ENCODE measurements at places on chromosomes 4 and X.

DNA sequence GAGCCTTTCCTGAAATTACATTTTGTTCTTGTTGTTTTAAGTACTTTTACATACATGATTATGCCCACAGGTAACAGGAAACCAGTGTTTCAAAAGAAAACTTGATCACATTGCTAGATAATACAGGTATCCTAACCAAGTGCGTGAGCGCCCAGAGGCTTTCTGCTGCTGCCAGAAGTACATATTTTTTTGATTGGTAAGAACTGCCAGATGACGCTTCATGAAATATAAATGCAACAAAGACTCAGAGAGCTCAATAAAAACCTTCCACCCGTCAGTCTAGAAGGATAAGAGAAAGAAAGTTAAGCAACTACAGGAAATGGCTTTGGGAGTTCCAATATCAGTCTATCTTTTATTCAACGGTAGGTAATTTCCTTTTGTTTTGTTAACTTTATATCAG lies at the start of gene EPGN:
Gene EPGN (plus strand): TSS at position 256 of the 400 bp plus-strand sequence. CDS start 64 bp downstream, at position 320.
- peaks cover 5% of the 10 kb centered on the region for H3K4me1 ChIP-seq
- H3K36me3 ChIP-seq: no peaks in the 10 kb centered on the region
- H3K27ac ChIP-seq: no peak within 1 kb of the TSS
- H3K27me3 ChIP-seq: no peaks in the 10 kb centered on the region
- no peak for DNase-seq

DNA sequence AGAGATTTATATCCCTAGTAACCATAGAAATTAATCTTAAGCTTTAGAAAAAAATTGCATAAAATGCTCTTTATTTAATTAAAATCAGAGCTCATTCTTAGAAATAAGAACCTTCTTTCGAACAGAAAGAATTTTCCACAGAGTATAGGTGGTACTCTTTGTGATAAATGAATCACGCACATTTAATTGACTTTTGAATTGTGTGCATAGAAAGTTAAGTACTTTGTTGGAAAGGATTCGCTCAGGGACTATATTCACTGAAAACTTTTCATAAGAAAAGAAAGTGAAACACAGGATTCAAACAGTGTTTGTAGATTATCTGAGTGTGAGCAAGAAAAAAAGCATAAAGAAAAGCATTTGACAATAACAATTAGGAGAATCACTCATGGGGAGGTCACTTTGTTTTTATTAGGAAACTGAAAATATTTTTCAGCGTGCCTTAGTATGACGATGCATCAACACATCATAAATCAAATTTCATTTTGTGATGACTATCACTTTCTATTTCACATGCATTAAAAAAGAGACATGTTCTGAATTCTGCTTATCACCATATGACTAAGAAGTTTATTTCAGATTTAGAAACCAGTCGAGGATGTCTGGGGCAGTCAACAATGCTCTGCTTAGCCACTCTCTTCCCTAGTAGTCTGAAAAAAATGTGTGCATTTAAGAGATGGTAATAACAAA lies 49.5 kb downstream of the STX18 start:
- H3K4me3 ChIP-seq: no peak overlapping the region
- DNase-seq: no peak
- peaks cover 10% of the 10 kb centered on the region for H3K4me1 ChIP-seq
- H3K27ac ChIP-seq: no peak overlapping the region
- no peaks in the 10 kb centered on the region for H3K36me3 ChIP-seq

- no peaks in the 10 kb centered on the region for H3K36me3 ChIP-seq
- DNase-seq: no peak
- no peaks in the 10 kb centered on the region for H3K4me1 ChIP-seq
- H3K27ac ChIP-seq: no peak overlapping the region
Observed at GRCh38 chrX:133607419-133608348, 192.4 kb upstream of the GPC4 start.

DNA sequence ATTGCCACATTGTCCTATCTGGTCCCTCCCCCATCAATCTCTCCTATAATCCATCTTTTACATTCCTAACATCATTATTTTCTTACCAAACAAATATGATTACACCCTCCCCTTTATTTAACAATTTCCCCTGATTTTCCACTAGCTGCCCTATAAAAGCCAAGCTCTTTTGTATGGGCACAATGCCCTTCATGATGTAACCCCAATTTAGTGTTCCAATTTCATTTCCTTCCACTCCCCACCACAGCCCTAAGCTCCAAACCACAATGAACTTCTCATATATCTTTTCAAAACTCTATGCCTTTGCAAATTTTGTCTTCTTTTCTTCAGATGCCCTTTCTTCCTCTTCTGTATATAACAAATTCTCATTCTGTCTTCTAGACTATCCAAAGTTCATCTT lies 39.5 kb upstream of the PTPN13 start:
- H3K27me3 ChIP-seq: no peaks in the 10 kb centered on the region
- no peak for DNase-seq
- no peak overlapping the region for H3K27ac ChIP-seq
- H3K4me1 ChIP-seq: peaks cover 26% of the 10 kb centered on the region
- no peak overlapping the region for H3K4me3 ChIP-seq

GRCh38 chr4:59553721-59554091 lies 1646.4 kb upstream of the ADGRL3 start:
- DNase-seq: no peak
- H3K27me3 ChIP-seq: no peaks in the 10 kb centered on the region
- H3K36me3 ChIP-seq: no peaks in the 10 kb centered on the region

GRCh38 chr4:69098470-69098869 lies 2.2 kb downstream of the UGT2B7 start:
- no peaks in the 10 kb centered on the region for H3K36me3 ChIP-seq
- H3K27ac ChIP-seq: no peak overlapping the region
- no peak for DNase-seq
- H3K4me1 ChIP-seq: no peaks in the 10 kb centered on the region
- no peak overlapping the region for H3K4me3 ChIP-seq
- no peaks in the 10 kb centered on the region for H3K27me3 ChIP-seq

GRCh38 chr4:162645381-162645780 lies 481.6 kb upstream of the FSTL5 start:
- H3K36me3 ChIP-seq: no peaks in the 10 kb centered on the region
- no peak overlapping the region for H3K27ac ChIP-seq
- H3K4me1 ChIP-seq: no peaks in the 10 kb centered on the region
- no peaks in the 10 kb centered on the region for H3K27me3 ChIP-seq
- DNase-seq: no peak
- no peak overlapping the region for H3K4me3 ChIP-seq

DNA sequence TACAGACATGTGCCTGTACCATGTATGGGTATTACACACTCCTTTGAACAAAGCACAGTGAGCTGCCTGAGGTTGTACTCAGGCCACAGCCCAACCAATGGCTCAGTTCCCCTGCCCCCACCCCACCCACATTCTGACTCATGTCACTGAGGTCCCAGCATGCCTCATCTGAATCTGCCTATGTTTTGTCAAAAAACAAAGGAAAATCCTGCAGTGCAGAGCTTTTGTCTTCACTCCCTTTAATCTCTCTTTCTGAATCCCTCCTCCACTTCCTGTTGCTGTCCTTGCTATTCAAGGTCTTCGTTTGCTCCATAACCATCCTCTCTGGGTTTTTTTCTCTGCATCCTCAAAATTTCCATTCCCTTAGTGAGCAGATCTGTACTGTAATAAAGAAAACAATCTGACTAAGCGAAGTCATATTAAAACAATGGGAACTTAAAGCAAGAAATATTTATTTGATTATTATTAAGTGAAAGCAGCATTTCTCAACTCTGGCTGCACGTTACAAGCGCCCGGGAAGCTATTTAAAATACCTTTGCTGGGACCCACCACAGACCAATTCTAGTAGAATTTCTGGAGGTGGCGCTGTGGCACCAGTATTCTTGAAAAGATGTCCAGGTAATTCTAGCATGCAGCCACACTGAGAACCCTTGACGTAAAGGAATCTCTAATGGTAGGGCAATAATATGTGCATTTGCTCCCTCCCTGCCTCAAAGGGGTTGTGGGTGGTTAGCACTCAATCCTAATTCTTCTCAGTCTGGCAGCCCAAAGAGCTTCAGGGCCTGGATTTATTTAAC lies 8.7 kb downstream of the GUCY2F start:
- peaks cover 4% of the 10 kb centered on the region for H3K4me1 ChIP-seq
- H3K27ac ChIP-seq: no peak overlapping the region
- H3K36me3 ChIP-seq: no peaks in the 10 kb centered on the region
- DNase-seq: no peak
- H3K4me3 ChIP-seq: no peak overlapping the region

- DNase-seq: no peak
- no peak overlapping the region for H3K27ac ChIP-seq
- no peaks in the 10 kb centered on the region for H3K27me3 ChIP-seq
- no peaks in the 10 kb centered on the region for H3K4me1 ChIP-seq
- H3K4me3 ChIP-seq: no peak overlapping the region
Observed at GRCh38 chrX:143669395-143669794, 33.5 kb upstream of the SLITRK4 start.

- no peak overlapping the region for H3K27ac ChIP-seq
- no peak for DNase-seq
- H3K27me3 ChIP-seq: no peaks in the 10 kb centered on the region
- H3K36me3 ChIP-seq: no peaks in the 10 kb centered on the region
- no peak overlapping the region for H3K4me3 ChIP-seq
Observed at GRCh38 chrX:76555269-76555668, 127.8 kb downstream of the MAGEE1 start.

- H3K36me3 ChIP-seq: no peaks in the 10 kb centered on the region
- H3K27ac ChIP-seq: no peak overlapping the region
- H3K27me3 ChIP-seq: no peaks in the 10 kb centered on the region
- H3K4me3 ChIP-seq: no peak overlapping the region
Observed at GRCh38 chrX:17266136-17266535, 108.9 kb upstream of the NHS start.

GRCh38 chr4:55079451-55080173 lies 45.8 kb downstream of the KDR start:
- H3K36me3 ChIP-seq: no peaks in the 10 kb centered on the region
- H3K27ac ChIP-seq: peak overlapping the region; percentile 48
- H3K4me1 ChIP-seq: peaks cover 10% of the 10 kb centered on the region
- H3K4me3 ChIP-seq: no peak overlapping the region
- DNase-seq: no peak

- H3K4me1 ChIP-seq: no peaks in the 10 kb centered on the region
- no peaks in the 10 kb centered on the region for H3K36me3 ChIP-seq
- no peaks in the 10 kb centered on the region for H3K27me3 ChIP-seq
Observed at GRCh38 chrX:80511969-80512760, 91.9 kb downstream of the TENT5D start.

DNA sequence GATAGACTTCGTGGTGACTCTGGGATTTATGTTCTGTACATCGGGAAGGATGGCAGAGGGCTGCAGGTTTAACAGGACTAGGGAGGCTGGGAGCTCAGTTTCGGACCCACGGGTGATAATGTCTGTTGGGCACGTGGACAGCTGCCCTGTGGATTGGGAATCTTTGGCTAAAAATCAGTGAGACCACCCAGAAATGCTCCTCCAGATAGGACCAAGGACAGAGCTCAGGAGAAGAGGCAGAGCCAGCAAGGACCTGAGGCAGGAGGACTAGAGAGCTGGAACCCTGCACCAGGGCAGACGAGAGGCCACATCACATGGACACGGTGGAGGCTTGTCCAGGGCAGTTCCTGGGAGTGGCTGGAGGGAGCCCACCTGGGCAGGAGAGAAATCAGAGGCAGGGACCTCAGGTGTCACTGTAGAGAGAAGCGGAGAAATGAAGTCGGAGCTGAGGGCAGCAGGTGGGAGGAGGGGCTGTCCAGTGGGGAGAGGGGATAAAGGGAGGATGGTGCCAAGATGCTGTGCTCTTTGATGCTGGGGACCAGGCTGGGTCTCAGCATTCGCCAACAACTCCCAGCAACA lies 79.2 kb downstream of the CPZ start:
- no peaks in the 10 kb centered on the region for H3K4me1 ChIP-seq
- H3K27me3 ChIP-seq: peaks cover 35% of the 10 kb centered on the region
- no peaks in the 10 kb centered on the region for H3K36me3 ChIP-seq
- no peak overlapping the region for H3K4me3 ChIP-seq
- no peak overlapping the region for H3K27ac ChIP-seq

DNA sequence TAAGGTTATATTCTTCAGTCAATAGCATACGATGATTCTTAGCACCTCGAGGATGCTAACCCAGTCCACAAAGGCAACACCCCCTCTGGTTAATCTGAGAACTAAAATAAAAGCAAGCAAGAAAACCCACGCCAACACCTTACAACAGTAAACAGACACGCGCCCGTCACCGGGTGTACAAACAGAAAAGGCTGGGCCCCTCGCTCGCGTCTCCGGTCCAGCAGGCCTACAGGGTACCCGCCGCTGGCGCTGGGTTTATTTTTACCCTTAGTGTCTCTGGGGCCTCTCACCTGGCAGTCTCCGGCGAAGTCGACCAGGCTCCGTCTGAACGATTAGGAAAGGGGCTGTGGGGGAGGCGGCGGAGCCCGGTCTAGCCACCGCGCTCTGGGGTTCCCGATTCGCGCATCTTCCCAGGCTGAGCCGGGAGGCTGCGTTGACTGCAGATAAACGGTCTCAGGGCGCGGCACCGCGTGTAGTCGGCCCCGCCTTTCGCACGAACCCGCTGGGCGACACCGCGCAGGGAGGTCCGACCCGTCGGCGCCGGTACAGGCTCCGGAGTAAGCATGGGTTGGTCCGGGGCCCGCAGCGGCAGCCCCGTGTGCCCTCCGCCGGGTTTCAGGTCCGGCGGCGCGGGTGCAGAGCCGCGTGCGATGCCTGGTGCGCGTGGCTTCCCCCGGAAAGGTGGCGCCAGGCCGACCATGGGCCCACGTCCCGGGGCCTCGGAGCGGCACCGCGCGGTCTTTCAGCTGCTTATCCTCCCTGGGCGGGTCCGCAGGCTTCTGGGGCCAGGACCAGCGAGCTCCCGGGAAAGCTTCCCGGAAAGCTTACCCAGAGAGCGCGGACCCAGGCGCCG lies 441 bp downstream of the SLC9B2 start:
- peak overlapping the region; percentile 62 for H3K4me3 ChIP-seq
- H3K36me3 ChIP-seq: peaks cover 12% of the 10 kb centered on the region
- H3K27me3 ChIP-seq: no peaks in the 10 kb centered on the region
- peak overlapping the region; percentile 79 for H3K27ac ChIP-seq
- peaks cover 28% of the 10 kb centered on the region for H3K4me1 ChIP-seq

GRCh38 chr4:79652232-79652631 lies 244.2 kb upstream of the GK2 start:
- DNase-seq: no peak
- no peak overlapping the region for H3K27ac ChIP-seq
- no peaks in the 10 kb centered on the region for H3K36me3 ChIP-seq
- H3K4me3 ChIP-seq: no peak overlapping the region

GRCh38 chr4:14415146-14415545 lies 587.1 kb upstream of the CPEB2 start:
- H3K4me3 ChIP-seq: no peak overlapping the region
- no peaks in the 10 kb centered on the region for H3K27me3 ChIP-seq
- H3K27ac ChIP-seq: no peak overlapping the region

DNA sequence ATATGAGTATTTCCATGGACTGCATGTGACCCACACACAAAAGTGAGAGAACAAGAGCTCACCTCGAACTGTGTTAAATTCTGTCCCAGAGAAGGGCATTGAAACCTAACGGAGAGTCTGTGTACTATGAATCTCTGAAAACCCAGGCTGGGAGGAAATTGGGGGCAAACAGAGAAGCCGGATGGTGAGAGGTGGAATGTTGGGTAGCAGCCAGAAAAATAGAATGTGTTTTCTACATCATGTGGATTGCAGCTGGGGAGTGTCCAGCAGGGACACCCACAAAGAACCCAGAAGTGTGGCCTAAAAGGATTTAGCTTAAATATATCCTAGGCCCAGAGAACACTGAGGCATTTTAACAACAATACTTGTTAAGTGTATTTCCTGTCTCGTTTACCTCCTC lies 38.6 kb downstream of the MND1 start:
- no peak overlapping the region for H3K27ac ChIP-seq
- H3K27me3 ChIP-seq: no peaks in the 10 kb centered on the region
- no peaks in the 10 kb centered on the region for H3K36me3 ChIP-seq
- H3K4me3 ChIP-seq: no peak overlapping the region
